Anterior cingulate cortex (tissue), 58 donors: ENCODE measurements at places on chromosomes 5 and 9.

DNA sequence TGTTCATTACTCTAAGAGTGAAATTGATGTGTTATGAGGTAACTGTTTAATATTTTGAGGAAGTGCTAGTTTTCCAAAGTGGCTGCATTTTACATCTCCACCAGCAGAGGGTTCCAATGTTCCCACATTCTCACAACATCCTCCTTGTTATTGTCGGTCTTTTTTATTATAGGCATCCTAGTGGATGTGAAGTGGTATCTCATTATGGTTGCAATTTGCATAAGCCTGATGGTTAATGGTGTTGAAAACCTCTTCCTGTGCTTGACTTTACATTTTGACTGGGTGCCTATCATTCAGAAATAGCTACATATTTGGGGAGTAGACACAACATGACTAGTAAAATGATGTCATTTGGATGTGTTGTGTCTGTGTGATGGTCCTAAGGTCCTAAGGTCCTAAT, 143.6 kb downstream of the MRPS30 start:
- no peak for DNase-seq

GRCh38 chr9:6439051-6439703, 26.2 kb downstream of the UHRF2 start:
- no peak for DNase-seq

GRCh38 chr9:109349421-109349846, 28.6 kb upstream of the EPB41L4B start:
- peak; percentile 39 for DNase-seq

GRCh38 chr9:20476912-20477521, 145.3 kb downstream of the MLLT3 start:
- DNase-seq, result no peak

DNA sequence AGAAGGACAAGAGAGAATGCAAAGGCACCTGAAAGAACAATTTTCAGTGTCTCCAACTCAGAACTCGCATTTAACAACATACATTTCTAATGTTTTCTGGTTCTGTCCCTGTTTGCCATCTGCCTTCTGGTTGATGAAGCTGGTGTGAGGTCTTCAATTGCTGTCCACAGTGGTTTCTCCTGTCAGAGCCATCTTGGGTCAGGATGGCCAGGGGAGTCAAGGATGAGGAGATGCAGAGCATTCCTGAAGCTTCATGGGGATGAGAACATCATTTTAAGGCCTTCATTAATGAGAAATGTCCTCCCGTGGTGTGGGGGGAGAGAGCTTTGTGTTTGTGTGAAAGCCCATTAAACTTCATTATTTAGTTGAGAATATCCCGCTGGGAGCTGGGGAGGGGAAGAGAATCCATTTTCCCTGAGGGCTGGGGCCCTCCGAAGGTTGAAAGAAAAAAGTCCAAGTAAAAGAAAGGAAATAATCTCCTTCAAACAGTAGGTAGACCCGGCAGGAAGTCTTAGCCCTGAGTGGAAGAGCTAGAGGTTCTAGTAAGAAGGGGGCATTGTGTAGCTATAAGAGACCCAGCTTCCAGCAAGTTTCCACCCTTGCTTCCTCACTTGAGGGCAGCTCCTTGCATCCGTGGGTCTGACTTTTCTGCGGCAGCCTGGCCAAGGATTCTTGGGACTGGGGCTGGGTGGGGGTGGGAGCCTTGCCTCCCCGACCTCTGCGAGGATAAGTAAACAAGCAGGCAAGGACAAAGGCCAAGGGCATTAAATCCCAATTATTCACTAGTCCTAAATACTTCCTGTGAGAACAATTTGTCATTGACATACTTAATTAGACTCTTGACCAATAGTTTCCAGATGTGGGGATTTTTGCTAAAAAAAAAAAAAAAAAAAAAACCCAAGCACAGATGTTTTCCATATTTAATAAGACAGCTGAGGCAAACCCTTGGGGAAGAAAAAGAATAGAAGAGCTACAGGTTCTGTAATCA, 119.2 kb downstream of the MSX2 start:
- DNase-seq, result no peak

DNA sequence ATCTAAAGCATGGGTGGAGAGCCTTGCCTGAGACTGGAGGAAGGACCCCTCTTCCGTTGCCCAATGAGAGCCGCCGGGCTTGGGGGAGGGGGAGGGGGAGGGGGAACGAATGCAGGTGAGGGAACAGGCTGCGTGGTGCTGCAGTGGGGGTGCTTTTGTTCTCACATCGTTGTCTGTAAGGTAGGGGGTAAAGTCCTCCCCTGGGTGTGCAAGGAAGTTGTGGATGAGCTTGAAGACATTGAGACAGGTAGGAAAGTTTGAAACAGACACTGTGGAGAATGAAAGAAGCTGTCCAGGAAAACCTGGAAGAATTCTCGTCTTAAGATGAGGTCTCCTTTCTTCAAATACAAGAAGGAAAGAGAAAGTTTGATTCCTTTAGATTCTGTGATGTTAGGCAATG, 94.1 kb upstream of the LIFR start:
- no peak for DNase-seq

DNA sequence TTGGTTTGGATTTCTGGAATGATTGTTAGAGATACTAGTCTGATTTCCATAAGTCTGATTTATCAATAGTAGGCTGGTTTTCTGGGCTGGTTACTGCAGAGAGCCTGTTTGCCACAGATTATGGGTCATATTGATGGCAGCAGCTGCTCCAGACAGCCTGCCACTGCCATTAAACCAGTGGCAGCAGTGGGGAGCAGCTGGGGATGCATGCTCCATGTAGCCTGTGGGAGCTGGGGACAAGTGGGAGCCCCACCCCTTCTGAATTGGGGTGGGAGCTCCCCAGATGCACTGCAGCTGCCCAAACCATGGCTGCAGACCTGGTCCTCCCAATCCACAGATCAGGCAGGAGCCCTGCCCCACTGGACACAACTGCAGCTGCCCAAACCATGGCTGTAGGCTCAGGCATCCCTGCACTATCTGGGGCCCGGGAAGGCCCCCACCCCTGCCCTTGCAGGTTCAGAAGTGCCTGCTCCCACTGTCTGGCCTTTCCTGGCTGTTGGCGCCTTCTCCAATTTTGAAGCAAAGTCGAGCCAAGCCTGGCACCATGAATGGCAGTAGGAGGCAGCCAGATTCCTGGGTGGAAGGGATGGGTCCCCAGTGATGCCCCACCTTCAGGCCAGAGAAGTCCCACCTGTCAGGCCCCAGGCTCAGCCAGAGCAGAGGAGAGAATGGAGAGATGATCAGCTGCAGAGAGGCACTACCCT, 402.9 kb upstream of the TYRP1 start:
- no peak for DNase-seq

DNA sequence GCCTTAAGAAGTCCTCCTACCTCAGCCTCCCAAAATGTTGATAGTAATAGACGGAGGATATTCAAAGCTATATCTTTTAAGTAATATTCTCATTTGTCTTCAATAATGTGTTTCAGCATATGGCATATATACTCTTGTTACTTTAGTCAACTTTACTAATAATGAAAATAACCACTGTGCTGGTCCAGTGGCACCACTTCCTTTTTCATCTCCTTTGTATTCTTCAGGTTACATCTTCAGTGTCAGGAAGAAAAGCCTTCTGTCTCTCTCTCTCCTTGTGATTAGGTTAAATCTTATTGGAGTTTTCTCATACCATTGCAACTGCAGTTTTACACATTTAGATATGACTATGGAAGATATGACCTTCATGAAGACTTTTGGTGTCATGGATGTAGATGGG, 31.3 kb downstream of the PARP8 start:
- DNase-seq, result no peak

DNA sequence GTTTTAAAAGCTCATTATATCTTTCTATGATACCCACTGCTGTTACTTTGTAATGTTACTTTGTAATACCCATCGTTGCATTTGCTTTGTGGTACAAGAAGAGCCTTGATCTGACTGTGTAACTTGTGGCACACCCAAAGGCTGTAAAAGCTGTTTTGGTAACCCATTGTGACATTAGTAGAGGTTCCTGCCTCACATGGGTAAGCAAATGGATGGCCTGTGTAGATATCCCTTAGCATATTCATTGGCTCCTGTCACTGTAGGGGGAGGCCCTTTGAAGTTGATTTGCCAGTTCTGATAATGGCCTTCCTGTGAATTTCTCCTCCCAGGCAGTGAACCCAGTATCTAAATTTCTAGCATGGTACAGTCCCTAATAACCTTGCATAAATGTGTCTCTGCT, 15.7 kb downstream of the CDK20 start:
- no peak for DNase-seq

- DNase-seq, result no peak
Measured at GRCh38 chr5:68548959-68549676, 333.6 kb downstream of the PIK3R1 start.

GRCh38 chr5:1445689-1446601, 705 bp upstream of the SLC6A3 start:
- no peak for DNase-seq

DNA sequence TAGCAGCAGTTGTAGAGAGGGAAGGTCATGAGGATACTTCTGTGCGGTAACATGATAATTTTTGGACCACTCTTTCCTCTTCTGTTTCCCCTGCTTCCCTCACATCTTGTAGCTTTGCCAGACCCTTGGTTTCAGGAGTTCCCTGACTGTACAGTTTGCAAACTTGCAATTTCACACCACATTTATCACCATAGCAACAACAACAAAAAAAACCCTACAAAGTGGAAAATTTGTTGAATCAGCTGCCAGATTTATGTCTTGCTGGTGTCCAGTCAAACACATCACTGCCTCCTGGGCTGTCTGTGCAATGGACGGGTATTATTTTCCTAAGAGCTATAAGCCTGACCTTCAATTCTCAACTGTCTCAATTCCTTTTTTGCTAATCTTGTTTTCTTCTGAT, 751.6 kb downstream of the TLR4 start:
- no peak for DNase-seq

- no peak for DNase-seq
Measured at GRCh38 chr9:86926145-86926544, 21.2 kb downstream of the GAS1 start.

DNA sequence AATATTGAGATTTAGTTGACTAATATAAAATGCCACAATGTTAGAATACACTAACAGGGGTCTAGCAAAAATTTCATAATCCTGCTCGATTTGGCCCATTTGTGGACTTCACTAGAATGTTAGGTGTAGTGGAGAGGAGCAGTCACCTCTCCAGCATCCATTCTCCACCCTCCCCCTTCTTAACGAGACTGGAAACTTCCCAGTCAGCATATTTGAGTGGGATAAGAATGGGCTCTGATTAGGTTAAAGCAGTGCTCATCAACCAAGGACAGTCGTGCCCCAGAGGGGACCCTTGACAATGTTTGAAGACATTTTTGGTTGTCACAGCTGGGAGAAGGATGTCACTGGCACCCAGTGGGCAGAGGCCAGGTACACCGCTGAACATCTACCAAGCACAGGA, 46.7 kb downstream of the FANCC start:
- DNase-seq, result no peak

DNA sequence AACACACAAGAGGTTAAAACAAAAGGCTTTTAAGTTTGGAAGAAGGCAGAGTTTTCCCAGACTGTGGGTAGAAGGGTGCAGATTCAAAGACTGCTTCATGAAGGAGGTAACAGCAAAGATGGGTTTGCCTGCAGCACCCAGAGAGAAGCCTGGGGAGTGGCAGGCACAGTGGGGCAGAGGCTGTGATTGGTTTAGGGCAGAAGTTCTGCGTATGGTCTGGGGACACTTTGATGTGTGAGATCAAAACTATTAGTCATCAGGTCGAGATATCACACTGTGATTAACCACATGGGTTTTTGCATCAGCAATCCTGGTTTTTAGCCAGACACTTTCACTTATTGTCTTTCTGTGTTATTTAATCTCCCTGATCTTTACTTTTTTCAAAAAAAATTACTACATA, 188.8 kb upstream of the GLRA1 start:
- DNase-seq, result no peak

DNA sequence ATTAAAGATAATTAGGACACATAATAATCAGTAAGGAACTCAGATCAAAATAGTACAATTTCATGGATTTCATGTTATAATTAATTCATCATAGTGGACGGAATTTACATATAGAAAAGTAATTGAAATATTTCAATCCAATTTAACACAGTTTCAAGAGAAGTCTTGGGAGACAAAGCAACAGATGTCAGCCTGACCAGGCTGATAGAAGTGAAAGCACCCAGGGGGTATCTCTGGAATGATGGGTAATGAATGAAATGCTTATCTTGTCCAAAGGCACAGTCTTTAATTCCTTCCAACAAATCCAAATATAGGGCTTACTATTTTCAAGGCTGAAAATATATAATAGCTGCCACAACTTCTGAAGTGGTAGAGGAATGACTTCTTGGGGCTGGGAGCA, 629.3 kb upstream of the RGMB start:
- no peak for DNase-seq

DNA sequence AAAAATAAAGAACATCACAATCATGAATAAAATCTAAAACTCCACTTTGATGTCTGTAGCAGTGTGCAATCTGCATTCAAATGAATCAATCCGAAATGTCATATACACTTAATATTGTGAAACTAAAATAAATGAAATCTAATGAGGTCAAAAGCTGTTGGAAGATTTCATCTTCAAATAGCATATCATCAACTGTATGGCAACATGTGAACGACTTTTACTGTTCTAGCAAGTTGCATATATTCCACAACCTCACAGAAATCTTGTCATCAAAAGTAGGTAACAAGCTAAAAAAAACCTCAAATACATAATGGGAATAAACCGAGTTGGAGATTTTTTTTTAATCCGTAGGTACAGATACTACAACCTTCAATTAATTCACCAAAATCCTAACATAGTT, 1.2 kb downstream of the PTBP3 start:
- no peak for DNase-seq

DNA sequence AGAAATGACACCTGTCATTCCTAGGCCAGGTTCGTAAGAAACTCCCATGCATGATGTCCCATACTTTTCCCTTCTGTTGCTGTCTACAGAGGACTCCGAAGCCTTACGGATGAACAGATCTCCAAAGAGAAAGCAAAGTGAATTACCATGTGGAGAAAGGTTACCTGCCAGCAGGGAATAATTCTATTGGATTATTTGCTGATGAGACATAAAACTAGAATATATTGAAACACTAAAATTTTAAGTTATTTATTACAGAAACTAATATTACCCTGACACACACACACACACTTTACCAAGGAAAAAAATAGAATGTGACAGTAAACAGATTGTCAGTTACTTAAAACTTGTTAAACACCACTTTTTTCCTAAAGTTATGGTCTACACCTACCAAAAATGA, 452.7 kb upstream of the DAB2 start:
- no peak for DNase-seq

GRCh38 chr5:58983526-58984452, 400.9 kb downstream of the RAB3C start:
- no peak for DNase-seq

DNA sequence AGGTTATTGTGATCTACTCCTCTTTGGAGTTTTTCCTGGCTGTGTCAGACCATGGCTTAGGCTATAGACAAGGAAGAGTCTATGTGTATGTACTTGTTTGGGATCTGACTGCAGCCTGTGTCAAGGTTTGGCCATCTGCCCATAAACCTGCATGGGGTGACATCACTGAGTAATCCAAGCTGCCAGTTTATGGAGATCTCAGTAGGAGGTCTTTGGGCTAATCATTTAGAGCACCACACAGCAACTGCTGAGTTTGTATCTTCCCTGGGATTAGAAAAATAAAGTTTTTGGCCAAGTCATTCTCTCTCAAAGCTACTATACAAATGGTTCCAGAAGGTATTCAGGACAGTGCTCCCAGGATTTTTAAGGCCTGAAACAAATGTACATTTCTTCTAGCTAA, 65.5 kb upstream of the HSPB3 start:
- DNase-seq, result no peak
